ENCODE measurements at places on chromosomes 12 and 14.
A peak's percentile ranks its signal among the peaks of the same experiment; 100 is the strongest.

GRCh38 chr14:58711382-58711781 lies 73.6 kb downstream of the DACT1 start:
- DNase-seq, result no peak

DNA sequence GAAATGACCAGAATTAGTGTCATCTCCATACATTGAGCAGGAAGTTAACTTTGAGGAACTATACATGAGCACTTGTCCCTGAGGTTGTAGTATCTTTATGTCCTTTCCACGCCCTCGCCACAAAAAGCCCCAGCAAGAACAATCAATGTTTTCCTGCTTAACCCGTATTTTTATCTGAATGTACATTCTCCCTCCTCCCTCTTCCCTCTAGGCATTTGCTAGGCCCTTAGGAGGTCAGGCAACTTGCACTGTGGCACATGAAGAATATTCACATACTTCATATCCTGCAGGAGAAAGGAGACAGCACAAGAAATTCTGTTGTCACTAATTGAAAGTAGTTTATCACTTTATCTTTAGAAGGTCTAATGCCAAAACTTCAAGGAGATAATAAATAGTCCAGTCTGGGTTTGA lies 18.1 kb upstream of the DUSP6 start:
- DNase-seq, result no peak

GRCh38 chr12:46548605-46549071 lies 176.1 kb upstream of the SLC38A2 start:
- DNase-seq, result peak; percentile 86

GRCh38 chr12:25824734-25825133 lies 133.7 kb upstream of the RASSF8 start:
- no peak for DNase-seq

DNA sequence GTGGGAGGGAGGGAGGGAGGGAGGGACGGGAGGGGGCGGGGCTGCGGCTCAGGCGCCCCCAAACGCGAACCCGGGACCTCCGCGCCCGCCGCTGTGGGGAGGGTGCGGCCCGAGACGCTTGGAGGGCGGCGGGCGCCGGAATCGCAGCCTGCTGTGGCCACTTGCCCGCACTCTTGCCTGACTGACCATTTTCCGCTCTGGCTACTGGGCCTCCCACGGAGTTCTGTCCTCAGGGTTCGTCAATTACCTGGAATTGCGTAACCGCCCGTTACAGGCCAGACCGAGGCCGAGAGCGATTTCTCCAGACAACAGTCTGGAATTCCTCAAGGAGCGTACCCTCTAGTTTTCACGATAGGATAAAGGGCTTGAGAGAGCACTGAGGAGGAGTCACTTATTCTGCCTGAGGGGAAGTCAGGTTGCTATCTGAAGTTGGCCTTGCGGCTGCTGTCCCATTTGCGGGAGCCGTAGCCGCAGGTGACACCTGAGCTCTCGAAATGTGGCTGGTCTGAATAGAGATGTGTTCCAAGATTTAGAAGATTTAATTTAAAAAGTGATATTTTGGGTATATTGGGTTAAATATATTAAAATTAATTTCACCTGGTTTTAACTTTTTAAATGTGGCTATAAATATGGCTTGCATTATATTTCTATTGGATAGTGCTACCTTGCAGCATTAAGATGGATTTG lies 446 bp upstream of the ZNF641 start:
- peak; percentile 63 for DNase-seq

DNA sequence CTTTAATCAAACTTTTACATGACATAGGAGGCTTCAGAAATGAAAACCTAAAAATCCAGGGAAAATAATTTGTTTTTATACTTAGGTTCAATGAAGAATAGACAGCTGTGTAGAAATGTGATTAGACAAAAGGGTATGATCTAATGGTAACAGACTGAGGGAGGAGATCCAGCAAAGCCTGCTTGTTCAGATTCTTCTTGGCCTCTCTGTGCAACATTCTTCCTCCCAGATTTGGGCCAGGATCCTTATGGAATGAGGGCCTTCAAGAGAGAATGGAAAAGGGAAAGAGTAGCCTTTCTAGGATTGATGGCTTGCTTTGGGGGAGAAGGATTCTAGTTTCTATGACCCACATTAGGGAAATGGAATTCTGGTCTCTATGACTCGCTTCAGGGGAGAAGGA lies 94.5 kb upstream of the G2E3 start:
- no peak for DNase-seq

DNA sequence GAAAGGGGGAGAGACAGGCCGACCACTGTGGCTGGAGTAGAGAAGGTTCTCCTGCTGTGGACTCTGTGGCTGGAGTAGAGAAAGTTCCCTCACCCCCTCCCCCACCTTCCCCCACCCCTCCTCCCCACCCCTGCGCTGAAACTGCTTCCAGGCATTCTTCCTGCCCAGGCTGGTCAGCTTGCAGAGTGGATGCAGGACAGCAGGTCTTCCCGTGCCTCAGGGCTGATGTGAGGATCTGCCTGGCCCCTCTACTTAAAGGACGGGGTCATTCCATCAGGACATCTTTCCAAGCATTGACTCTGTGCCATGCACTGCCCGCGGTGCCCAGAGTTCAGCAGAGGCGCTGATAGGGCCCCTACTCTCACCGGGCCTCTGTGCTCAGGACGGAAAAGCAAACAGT lies 13.2 kb upstream of the RIMBP2 start:
- DNase-seq, result no peak

GRCh38 chr14:79325557-79325956 lies 885.7 kb downstream of the DIO2 start:
- no peak for DNase-seq

DNA sequence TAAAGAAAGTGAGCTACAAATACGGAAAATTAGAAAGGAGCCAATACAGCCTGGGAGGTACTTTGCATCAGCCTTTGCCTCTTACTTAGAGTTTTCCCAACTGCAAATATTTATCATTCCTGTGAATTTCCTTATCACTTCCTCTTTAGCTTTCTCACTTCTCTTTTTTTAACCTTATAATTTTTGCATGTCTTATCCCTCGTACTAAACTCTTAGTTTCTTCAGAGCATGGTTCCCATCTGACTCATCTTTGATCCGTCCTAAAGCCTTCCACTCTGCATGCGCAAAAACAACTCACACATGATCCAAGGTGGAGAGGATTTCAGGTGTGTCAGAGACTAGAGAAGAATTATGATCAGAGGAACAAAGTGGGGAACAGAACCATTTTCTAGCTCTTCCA lies 9.6 kb upstream of the SNAPC1 start:
- DNase-seq, result peak; percentile 54

GRCh38 chr12:25767606-25768005 lies 190.9 kb upstream of the RASSF8 start:
- DNase-seq, result peak; percentile 82

DNA sequence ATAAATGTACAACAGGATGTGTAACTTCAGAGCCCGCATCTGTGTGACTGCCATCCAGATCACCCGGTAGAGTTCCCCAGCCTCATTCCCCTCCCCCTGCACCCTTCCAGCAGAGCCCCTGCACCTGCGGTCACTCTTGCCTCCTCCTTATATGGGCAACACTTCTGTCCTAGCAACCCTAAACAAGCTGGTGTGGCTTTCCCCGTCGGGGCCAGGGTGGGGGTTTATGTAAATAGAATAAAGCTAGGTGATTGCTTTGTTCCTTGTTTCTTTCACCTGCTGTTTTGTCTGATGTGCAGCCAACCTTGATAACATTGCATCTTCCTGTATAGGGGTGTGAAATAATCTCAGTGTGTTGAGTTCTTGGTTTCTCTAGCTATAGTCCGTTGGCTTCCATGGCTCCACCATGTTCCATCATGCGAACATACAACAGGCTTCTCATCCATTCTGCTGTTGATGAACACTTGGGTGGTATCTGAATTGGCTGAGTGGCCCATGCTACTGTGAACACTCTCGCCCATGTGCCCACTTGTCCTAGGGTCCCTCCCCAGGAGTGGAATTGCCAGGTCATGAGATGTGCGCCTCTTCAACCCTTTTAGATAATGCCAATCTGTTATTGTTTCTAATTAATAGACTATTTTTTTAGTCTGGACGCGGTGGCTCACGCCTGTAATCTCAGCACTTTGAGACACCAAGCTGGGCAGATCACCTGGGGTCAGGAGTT lies 102.2 kb downstream of the KIF26A start:
- no peak for DNase-seq

- peak; percentile 68 for DNase-seq
These were observed 98.8 kb downstream of the CALM1 start for GRCh38 chr14:90495357-90496276.

GRCh38 chr14:94850309-94851211 lies 80.6 kb upstream of the GSC start:
- no peak for DNase-seq

DNA sequence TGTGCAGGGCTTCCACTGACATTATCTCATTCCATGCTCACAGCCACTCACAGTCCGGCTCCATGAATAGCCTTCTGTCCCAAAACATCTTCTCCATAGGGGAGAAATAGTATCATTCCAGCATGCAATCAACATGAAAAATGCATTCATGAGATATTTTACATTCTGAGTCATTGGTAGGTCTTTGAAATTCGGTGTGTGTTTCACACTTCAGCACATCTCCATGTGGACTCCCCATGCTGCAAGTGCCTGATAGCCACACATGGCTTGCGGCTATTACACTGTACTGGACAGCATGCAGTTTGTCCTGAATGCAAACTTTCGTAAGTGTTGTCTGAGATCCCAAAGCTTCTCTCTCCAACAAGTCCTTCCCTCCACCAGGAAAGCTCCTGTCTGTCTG lies 449.3 kb downstream of the MED13L start:
- DNase-seq, result peak; percentile 8

DNA sequence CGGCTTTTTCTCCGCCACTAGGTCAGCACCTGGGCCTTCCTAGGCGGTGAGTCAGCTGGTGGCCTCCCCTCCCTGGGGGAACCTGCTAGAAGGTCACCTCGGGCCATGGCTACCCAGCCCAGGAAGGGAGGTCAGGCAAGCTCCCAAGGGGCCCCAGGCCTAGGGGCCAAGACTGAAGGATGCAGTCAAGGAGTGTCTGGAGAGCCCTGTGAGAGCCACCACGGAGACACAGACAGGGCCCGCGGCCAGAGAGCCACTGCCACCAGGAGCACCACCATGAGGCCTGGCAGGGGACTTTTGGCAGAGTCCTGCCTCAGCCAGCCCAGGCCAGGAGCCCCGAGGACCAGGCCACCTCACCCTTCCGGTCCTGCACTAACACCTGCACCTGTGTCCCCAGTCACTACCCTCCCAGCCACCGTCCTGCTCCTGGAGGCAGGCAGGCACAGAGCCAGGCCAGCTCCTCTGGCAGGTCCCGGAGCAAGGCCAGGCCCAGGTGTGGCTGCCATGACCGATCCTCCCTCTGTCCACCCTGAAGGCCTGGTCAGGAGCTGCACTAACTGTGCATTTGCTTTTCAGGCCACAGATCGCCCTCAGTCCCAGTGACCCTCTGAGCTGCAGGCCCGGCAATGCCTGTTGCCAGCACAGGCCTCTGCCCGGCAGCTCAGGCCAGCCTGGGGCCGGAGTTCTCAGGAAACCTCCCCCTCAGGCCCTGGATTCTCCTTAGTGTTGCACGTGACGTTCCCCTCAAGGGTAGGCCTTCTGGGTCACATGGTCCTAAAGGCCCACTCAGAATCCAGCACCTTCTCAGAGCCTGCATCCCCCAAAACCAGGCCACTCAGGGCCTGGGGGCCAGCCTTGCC lies 6.9 kb downstream of the PHETA1 start:
- DNase-seq, result no peak

GRCh38 chr12:109605016-109605415 lies 31.4 kb downstream of the MVK start:
- no peak for DNase-seq

DNA sequence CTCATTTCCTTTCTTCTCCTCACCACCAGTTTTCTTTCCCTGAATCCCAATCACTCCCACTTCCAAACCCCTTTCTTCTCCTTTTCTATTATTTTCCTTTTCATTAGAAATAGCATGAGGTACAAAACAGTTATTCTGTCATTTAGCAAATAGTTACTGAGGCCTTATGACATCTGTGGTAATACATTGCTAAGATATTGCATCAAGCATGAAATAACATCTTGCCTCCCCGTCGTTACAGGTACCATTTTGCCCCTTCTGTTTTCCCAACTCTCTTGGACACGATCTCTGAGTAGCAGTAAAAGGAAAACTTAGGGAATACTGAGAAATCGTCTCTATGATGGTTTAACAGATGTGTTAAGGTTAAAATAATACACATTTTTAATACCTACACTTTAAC lies 175.8 kb upstream of the SOX5 start:
- DNase-seq, result no peak

GRCh38 chr14:59474172-59474571 lies 9.0 kb upstream of the GPR135 start:
- DNase-seq, result peak; percentile 82

DNA sequence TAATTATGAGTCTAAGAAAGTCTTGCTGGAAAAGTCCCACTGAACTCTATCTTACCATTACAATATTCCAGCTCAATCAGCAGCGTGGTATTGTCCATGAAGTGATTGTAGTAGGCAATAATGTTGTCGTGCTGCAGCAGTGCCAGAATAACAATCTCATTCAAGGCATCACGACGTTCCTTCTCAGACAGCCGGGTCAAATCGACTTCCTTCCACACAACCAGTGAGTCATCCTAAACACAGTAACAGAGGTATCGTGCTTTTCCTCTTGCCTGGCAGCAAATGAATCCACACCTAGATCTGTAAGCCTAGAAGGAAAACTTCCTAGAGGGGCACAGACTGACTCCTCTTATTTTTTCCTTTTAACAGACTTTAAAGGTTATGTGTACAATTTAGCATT lies 2.9 kb downstream of the NEK9 start:
- peak; percentile 30 for DNase-seq

GRCh38 chr12:2862876-2863275 lies 6.0 kb upstream of the TEX52 start:
- DNase-seq, result no peak

DNA sequence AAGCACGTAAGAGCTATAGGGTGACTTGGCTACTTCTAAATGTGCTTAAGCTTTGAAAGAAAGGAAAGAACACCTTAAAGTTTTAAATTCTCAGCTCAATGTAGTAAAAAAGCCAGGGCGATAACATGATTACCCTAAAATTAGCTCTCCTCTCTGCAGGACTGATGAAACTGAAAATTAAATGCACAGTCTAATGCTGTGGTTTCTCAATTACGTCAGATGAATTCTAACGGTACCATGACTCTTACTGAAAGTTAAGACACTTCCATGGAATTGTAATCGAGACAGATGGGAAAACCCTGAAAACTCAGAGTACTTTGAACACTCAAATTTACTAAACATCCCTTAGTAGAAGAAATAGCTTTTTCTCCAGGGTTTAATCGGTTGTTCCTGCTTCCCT lies 25.9 kb upstream of the PRKD1 start:
- DNase-seq, result no peak

DNA sequence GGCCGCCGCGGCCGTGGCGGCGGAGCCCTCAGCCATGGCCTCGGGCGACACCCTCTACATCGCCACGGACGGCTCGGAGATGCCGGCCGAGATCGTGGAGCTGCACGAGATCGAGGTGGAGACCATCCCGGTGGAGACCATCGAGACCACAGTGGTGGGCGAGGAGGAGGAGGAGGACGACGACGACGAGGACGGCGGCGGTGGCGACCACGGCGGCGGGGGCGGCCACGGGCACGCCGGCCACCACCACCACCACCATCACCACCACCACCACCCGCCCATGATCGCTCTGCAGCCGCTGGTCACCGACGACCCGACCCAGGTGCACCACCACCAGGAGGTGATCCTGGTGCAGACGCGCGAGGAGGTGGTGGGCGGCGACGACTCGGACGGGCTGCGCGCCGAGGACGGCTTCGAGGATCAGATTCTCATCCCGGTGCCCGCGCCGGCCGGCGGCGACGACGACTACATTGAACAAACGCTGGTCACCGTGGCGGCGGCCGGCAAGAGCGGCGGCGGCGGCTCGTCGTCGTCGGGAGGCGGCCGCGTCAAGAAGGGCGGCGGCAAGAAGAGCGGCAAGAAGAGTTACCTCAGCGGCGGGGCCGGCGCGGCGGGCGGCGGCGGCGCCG lies 381 bp downstream of the YY1 start:
- no peak for DNase-seq

- no peak for DNase-seq
These were observed 14.8 kb downstream of the ACOT6 start for GRCh38 chr14:73627151-73627558.
